ENCODE measurements at places on chromosomes 6 and 20.
A peak's percentile ranks its signal among the peaks of the same experiment; 100 is the strongest.

DNA sequence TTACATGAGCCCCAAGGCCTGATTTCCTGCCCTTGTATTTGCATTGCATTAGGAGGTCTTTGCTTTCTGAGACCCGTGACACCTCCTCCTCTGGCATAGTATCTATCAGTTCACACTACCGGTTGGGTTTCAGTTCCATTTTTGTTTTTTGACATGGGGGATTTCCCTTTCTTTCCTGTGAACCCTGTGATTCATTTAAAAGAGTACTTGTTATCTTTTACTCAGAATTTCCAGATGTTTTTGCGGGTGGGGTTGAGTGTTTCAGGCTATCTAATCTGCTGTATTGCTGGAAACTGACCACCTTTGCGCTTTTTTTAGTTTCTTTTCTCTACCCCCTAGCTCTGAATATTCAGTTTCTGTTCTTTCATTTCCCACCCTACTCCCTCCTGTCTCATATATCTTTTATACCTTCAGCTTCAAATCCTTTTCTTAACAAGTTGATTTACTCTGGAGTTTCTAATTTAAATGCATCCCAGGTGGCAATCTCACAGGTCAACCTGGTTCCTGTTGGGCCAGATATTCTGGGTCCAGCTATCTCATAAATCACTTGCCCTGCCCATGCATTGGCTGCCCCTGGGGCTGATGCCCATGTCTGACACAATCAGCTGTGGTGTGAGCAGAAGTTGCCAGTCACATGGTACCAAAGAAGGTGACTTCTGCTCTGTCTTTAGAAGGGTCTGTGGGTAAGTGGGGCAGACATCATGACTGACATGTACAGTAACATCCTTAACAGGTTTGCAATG is 14.3 kb upstream of the NCOA3 start:
- DNase-seq, result peak; percentile 13

GRCh38 chr6:155314773-155315515 is 660 bp upstream of the TFB1M start:
- DNase-seq, result no peak

DNA sequence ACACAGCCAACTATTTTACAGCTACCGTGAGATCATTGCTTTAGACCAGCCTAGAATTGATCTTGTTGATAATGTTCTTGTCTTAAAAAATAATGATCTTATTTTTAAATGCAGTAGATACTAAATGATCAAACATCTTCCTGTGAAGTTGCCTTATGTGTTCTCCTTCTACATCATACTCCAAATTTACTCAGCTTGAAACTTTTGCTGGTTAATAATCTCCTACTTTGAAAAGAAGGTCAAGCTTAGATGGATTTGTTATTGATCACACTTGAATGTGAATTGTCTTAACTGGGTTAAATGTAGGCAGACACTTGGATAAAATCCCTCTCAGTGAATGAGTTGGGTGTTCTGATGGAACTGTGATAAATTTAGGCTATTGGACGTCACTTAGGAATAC is 91.9 kb downstream of the HAO1 start:
- DNase-seq, result no peak

GRCh38 chr6:145885431-145885830 is 70.8 kb upstream of the FBXO30 start:
- DNase-seq, result no peak

GRCh38 chr6:134235937-134236751 is 81.8 kb downstream of the SGK1 start:
- no peak for DNase-seq

DNA sequence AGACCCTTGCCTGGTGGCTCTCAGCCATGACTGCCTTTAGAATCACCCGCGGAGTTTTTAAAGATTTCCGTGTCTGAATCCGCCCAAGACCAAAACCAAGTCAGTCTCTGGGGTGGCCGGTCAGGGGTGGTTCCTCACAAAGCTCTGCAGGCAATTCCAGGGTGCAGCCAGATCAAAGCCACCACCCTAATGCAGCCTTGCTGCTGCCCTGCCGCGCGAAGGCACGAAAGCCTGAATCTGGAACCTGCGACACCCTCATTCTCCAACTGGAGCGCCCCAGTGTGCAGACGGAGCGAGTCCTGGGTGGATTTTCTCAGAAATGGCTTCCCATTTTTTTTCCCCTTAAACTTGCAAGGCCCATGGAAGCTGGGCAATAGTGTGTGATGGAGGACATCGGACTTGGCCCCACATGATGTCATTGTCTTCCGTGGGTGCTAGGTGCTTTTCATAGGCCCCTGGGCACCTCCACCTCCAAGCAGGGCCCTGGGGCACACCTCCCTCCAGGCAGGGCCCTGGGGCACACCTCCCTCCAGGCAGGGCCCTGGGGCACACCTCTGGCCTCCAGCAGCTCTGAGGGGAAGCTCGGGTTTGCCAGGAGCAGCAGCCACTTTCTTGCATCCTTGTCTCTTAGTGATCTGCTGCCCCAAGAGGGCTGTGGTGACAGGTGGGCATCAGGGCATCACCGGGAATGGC is 343.1 kb downstream of the ZFAND3 start:
- DNase-seq, result no peak

DNA sequence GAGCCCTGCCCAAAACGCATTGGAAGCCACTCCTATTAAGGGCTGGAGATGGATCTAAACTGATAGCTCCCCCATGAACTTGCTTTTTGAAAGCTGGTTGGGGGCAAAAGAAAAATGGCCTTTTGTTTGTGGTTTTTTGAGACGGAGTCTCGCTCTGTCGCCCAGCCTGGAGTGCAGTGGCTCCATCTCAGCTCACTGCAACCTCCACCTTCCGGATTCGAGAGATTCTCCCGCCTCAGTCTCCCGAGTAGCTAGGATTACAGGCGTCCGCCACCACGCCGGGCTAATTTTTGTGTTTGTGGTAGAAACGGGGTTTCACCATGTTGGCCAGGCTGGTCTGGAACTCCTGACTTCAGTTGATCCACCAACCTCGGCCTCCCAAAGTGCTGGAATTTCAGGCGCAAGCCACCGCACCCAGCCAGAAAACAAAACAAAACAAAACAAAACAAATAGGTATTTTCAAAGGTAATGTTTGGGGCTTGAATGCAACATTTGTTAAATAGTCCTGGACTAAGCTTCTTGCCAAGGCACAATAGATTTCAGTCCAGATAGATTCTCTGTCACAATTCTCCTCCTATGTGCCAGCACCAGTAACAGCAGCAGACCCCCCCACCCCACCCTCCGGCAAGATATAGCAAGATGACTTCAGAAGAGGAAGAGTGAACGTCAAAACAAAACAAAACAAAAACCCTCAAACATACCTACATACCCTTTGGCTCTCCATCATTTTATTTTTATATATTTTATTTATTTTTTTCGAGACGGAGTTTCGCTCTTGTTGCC is 26.5 kb upstream of the ABT1 start:
- no peak for DNase-seq

DNA sequence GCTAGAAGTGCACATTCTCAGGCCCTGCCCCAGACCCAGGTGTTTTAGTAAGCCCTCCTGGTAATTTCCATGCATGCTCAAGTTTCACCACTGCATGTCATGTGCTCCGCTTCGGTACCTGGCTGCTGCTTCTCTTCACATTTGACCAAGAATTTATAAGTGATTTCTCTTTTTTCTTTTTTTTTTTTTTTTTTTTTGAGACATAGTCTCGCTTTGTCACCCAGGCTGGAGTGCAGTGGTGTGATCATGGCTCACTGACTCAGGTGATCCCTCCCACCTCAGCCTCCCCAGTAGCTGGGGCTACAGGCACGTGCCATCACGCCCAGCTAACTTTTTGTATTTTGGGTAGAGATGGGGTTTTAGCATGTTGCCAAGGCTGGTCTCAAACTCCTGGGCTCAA is 16.0 kb downstream of the TM9SF4 start:
- DNase-seq, result no peak

- no peak for DNase-seq
Observed at GRCh38 chr20:43682446-43682845, 15.5 kb downstream of the MYBL2 start.

DNA sequence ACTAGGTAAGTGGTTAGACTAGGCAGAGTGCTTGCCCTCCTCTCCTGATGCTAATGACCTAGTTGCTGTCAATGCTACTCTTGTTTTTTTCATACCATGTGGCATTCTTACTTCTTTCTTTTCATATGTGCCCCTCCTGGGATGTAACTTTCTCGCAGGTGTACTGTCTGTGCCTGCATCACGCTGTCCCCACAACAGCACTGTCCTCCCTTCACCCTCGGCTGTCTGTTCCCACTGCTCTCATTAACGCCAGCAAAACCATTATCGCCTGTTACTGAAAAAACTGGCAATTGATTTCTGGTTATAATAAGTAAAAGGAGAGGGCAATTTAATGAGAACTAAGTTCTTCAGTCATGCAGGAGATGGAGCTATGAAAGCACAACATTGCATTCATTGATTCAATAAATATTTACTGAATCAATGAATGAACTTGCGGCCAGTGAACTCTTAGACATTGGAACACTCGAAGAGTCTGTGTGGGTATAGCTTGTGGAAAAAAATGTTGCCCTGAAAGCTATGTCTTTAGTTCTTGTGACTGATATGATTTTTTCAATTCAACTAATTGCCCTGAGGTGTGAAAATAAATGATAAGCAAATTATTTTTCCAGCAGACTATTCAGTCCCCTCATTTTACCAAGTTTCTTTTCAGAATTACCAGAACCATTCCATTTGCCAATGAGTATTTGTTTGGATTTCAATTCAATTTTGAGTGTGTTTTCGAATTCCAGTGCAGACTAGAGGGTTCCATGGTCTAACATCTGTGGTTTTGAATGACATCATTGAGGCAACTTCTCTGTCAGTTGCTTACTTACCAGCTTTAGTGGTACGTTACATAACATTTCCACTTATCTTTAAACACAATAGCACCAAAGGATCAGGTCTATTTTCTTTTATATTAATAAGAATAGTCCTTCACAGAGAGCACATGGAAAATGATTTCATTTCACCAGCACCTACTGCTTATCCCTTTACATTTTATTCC is 2.1 kb downstream of the SLC17A4 start:
- DNase-seq, result no peak

DNA sequence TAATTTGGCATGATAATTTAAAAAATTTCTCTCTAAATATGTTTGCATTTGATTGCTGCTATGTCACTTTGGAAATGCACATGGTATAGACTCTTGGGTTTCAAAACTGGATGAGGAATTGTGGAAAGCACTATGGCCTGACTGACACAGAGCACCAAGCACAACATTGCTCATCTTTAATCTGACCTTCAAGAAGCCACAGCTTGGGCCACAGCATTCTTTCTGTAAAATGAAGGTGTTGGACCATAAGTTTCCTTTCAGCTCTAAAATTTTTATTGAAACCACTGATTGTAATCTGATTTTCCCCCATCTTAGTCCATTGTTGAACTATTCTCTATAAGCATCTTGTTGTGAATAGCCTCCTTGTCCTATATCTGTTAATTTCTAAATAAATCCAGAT is 41.0 kb downstream of the QKI start:
- DNase-seq, result no peak

- DNase-seq, result no peak
Observed at GRCh38 chr20:57263801-57264792, 2.3 kb downstream of the BMP7 start.

- no peak for DNase-seq
Observed at GRCh38 chr6:87945966-87946365, 101.7 kb upstream of the SPACA1 start.

- DNase-seq, result no peak
Observed at GRCh38 chr6:169268276-169268675, 14.6 kb upstream of the THBS2 start.

Measured in stimulated activated CD4-positive, alpha-beta T cell treated with anti-CD3 and anti-CD28 coated beads, TNF-alpha, amount 100 ng/mL, for 1 hour (primary cell).